ENCODE measurements at places on chromosomes 4 and X.

GRCh38 chrX:53704294-53704693 lies 17.8 kb upstream of the HUWE1 start:
- no peak for DNase-seq

DNA sequence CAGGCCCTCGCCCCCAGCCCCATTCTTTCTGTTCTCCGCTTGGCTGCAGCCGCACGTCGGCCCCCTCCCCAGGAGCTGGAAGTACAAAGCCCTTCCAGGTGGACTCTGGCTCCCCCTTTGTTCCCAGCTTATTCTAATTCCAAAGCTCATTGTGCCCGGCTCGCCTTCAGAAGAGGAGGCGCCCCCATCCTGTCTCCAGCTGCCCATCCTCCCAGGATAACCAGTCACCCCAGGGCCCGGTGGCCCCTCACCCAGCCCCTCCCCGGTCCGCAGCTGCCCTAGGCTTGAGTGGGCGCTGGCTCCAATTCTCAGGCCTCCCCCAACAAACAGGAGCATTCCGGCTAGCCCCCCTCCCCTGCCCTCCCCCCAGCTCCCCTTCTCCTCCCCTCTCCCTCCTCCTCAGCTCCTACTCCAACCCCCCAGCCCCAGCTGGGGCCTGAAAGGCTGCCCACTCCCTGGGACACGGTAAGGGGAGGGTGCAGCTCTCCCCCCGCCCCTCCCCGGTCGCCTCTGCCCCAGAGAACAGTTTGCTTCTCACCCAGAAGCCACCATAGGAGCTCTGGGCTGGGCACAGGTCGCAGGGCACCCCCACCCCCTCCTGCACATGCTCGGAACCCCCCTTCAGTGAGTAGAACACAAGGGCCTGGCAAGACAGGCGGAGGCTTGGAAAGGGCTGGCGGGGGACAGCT lies 3.1 kb upstream of the SLC6A8 start:
- no peak for DNase-seq

DNA sequence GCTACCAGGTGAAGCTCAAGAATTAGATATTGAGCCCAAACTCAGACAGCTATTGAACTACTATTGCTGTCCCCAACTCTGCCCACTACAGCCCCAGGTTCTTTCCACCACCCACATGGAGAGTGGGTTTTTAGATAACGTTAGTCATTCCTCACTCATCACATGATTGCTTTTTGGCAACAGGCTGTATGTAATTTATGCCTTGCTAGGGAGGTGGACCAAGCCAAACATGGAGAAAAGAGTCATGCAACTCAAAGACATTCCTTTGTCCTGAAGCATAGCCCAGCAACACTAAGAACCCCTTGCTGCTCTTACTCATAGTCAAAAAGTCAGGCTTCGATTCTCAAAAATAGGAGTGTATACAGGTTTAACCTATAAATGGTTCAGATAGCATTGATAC lies 275.9 kb upstream of the VCX3A start:
- no peak for DNase-seq

DNA sequence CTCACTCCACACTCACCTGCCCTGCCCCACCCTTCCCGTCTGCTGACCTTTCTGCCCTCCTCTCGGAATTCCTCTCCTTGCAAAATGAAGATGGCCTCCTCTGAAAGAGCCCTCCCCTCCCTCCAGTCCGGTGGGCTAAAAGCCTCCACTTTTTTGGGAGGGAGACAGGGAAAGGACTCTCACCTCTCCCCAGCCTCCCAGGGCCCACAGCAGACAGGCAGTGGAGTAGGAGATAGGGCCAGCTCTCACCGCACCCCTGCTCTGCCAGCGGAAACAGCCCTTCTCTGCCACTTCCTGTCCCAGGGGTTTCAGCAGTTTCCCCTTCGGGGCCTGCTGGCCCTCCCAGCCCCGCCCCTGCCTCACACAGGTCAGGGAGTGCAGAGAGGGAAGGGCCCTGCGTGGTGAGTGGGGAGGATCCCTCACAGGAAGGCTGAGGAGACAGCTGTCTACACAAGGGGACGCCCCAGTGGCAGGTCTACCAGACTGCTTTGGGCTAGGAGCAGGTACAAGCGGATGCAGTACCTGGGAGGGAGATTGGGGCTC lies 18.2 kb downstream of the ELF4 start:
- peak; percentile 88 for DNase-seq

GRCh38 chr4:18914182-18914581 lies 892.6 kb upstream of the LCORL start:
- no peak for DNase-seq

GRCh38 chrX:72554448-72555140 lies 18.0 kb downstream of the HDAC8 start:
- DNase-seq: peak; percentile 29

DNA sequence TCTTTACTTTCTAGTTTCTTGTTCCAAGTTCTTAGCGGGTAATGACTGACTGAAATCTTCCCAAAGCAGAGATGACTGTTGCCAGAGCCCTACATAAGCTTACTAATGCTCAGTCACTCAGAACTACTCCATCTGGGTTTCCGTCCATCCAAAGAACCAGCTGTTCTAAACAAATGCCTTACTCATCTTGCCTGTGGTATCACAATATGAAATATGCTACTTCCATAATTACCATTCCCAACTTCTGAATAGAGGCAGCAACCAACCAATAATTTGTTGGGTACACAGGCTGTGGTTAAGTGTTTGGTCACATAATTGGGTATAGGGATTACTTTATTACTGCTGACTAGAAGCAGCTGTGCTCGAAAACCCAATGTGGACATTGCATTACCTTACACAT lies 930.2 kb upstream of the DIAPH2 start:
- no peak for DNase-seq

GRCh38 chr4:55747793-55748192 lies 71.8 kb upstream of the EXOC1L start:
- no peak for DNase-seq

DNA sequence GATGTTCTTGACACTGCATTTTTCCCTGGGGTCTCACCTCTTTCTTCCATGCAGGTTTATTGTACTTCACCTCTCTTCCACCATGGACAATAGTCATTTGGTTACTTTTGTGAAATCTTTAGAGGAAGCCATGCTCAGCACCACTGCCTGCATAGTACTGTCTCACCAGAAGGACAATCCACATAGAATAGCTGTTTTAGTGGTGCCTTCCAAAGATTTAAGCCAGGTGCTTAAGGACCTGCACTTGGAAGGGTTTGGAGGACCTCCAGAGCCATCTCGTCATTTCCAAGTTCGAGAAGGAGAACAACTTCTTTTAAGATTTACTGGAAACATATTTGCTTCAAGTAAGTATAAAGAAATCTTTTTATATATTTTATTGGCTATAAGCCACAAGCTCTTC lies 26.7 kb downstream of the DTHD1 start:
- DNase-seq: no peak

DNA sequence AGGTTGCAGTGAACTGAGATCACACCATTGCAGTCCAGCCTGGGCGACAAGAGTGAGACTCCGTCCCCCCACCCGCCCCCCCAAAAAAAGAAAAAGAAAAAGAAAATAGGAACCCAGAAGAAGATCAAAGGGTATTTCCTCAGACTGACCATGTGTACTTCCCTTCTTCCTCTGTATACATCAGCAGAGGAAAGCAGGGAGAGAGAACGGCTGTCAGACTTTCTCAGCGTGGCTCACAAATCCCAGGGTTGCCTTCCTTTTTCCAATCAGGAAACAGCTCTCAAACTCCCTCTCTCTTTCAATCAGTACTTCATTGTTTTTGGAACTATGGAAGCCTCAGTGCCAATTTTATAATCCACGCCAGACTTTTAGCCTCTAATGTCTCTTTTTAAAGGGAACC lies 59.1 kb downstream of the CHRNA9 start:
- DNase-seq: no peak

- no peak for DNase-seq
Measured at GRCh38 chr4:185559915-185560281, 24.6 kb upstream of the PDLIM3 start.

GRCh38 chr4:106323119-106323518 lies 6.8 kb downstream of the AIMP1 start:
- DNase-seq: no peak

DNA sequence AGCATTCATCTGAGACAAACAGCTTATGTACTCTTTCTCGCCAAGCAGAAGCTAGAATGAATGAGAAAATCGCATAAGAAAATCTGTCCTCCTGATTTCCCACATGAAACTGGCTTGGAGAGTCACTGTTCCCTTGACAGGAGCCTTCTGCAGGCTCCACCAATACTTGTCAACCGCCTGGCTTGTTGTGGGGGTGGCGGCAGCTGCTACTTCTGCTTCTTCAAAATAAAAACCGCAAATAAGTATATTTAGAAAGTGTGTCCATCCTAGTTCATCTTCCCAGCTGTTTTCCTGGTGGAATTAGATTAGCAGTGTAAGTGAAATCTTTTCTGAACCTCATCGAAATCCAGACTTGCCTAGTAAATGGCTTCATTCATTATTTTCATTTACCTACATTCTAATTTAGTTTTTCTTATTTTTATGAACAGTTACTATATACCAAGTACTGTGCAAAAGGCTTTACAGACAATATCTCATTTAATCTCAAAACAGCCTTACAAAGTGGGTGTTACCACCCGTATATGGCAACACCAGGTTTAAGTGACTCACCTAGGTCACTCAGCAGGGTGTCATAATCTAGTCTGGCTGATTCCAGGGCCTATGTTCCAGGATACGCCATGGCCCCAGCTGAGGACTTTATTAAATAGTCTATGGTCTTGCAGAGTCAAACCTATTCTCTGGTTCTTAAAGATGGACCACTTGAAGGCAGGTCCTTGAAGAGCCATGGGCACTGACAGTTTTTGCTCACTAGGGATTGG lies 104.6 kb upstream of the IGFBP7 start:
- DNase-seq: no peak

GRCh38 chr4:10947898-10948297 lies 263.3 kb upstream of the CLNK start:
- DNase-seq: no peak

- DNase-seq: no peak
Measured at GRCh38 chrX:131985526-131986049, 37.5 kb upstream of the STK26 start.

DNA sequence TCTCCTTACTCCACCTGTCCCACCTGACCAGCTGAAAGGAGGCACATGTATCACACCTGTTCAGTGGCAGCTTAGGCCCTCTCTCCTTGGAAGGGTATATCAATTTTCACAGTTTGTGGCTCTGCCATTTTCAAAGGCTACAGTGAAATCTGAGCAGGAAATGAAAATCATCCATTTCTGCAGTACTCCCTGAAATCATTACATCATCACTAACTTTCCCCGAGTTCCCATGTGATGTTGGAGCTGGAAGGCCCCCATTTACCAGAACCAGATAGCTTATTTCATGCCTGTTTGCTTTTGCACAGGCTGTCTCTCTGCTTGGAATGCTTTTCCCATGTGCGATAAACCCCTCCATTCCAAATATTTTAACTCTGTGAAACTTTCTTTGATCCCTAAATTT lies 31.0 kb upstream of the STX18 start:
- DNase-seq: no peak

DNA sequence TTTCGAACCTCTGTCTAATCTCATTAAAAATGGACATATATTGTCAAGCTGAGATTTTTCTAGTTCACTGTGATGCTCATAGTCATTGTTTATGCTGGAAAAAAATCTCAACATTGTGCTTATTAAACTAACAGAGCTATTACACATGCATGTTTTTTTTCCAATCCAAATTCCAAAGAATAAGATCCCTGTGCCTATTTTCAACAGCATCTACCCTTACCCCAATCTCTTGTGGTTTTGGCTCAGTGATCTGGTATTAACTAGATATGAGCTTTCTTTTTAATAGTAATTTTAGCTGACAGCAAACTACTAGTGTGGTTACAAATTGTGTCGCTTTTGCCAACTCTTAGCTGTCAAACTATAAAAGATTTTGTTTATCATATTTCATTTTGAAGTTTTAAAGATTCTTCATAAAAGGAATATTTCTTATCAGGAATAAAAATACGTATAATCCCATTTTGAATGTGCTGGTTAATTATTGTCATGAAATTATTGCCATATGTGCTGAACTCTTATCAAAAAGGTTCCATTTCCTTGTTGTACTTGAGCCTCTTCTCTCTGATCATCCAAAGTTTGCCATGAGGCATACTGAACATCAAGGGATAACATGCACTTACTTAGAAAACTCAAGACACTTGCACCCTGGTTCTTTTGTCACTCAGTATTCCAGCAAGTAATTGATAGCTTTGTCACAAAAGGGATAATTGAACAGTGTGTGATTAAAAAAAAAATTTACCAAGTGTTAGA lies 241.2 kb downstream of the ARHGAP24 start:
- DNase-seq: no peak

GRCh38 chr4:43049326-43049725 lies 156.8 kb downstream of the GRXCR1 start:
- DNase-seq: no peak

- no peak for DNase-seq
Measured at GRCh38 chr4:91488946-91489345, 814.8 kb upstream of the GRID2 start.

DNA sequence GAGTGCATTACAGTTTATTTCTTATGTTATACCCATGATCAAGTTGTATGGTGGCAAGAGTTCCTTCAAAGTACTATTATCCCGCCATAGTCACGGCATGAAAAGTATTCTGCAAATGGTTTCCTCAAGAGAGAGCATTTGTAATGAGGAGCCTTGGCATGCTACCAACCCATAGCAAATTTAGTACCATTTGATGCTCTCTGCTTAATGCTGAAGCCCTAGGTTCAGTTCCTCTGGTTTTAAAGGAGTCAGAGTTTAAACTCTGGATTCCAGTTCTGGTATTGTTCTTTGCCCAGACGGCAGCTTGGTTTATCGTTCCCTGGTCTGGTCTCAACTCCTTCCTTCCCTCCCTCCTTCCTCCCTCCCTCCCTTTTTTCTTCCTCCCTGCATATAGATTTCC lies 371.3 kb downstream of the BMPR1B start:
- DNase-seq: no peak

DNA sequence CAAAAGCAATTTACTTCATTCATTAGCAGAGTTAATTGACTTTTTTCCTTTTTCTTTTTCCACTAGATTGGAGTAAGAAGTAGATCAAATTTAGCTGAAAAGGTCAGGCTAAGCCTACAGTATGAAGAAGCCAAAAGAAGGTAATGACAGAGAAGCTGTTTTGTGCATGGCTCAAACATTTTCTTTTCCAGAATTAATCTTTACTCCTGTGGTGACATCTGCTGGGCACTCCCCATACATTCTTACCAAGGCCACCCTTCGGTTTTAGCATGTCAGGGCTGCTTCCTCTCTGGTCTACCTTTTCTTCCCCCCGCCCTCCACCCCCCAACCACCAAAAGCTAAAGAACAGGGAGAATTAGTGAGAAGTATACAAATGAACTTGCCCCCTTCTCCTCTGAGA lies 70.2 kb downstream of the CLDN22 start:
- DNase-seq: no peak

- no peak for DNase-seq
Measured at GRCh38 chrX:134679221-134679620, 20.9 kb upstream of the PLAC1 start.

DNA sequence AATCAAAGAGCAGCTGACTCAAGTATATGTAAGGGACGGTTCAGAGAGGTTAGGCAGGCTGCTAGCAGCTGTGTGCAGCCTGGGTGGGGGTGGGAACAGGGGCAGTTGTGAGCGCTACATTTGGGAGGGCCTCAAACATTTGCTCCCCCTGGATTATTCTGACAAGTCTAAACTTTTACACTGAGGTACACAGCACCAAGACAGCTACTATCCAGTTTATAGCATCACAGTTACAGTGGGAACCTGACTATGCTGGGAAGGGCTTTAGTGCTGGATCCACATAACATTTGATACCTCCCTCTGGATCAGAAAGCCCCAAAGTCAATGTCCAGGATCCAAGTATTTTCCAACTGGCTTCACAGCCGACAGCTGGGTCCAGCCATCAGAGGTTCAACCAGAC lies 55.8 kb upstream of the GIMD1 start:
- DNase-seq: no peak

- DNase-seq: no peak
Measured at GRCh38 chr4:99821918-99822503, 5.4 kb downstream of the DAPP1 start.
